ENCODE measurements at places on chromosomes 13 and 19. TPM values are rescaled to one million over a fixed set of nuclear protein-coding genes. Genes with fewer than 3 reads are reported as not detected.
A peak's percentile ranks its signal among the peaks of the same experiment; 100 is the strongest.

Gene OR7C1
- total RNA-seq = not detected

Gene TSSK6
- total RNA-seq = 6.6 TPM

Gene ZNF132
- not detected for total RNA-seq

Gene CD70
- 14.7 TPM for total RNA-seq

Gene ZNF85
- total RNA-seq = 6.9 TPM

Gene ZNF784
- total RNA-seq = 2.7 TPM

Gene IL4I1
- total RNA-seq = not detected

Gene SIGLEC11
- not detected for total RNA-seq

Gene LGALS14
- total RNA-seq = not detected

Gene CDC16
- 72.4 TPM for total RNA-seq

DNA sequence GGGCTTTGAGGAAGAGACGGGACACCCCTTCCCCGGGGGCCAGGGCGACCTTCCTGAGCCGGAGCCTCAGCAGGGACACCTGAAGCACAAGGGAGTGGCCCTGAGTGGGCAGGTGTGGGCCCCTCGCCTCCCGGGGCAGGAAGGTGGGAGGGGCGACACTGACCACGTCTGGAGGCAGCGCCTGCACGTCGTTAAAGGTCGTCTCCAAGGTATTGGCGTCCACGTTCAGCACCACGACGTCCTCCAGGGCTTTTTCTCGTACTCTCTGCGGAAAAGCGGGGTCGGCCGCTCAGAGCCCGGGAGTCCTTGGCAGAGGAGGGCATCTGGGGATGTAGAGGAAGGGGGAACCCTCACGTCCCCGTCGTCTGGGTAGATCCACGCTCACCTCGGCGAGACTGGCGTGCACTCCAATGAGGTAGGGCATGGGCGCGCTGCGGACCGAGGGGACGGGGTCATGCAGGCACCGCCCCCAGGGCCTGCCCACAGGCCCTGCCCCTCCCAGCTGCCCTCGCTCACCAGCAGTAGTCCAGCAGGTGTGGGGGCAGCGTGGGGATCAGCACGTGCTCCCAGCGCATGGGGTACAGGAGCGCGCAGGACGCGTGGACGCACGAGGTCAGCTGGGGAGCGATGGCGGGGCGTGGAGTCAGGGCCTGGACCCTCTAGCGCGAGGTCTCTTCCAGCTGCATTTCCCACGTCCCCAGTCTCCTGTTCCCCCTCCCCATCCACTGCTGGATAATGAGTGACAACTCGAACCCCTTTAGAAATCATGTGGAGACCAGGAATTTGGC lies 6.1 kb downstream of the DENND1C start:
- no peaks in the 10 kb centered on the region for H3K4me1 ChIP-seq
- no peak for DNase-seq
- no peak overlapping the region for H3K27ac ChIP-seq
- no peaks in the 10 kb centered on the region for H3K27me3 ChIP-seq
- H3K4me3 ChIP-seq = no peak overlapping the region
- H3K36me3 ChIP-seq = peaks cover 6% of the 10 kb centered on the region

DNA sequence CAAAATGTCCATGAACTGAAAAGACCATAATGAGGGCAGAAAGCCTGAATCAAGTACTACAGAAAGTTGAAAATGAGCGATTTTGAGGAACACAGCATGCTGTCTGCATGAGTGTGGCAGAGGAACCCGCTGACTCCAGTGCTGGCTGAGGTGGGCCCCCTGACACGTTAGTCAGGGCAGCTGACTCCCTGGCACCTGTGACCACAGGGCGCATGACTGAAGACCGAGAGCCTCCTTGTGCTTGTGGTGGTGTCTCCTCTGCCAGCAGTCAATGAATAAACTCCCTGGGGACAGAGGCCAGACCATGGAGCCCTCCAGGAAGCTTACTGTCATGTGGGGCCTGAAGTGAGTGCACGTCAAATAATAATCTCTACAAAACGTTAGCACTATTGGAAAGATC lies 38.4 kb upstream of the VSTM2B start:
- H3K4me1 ChIP-seq = no peaks in the 10 kb centered on the region
- no peak for DNase-seq
- H3K36me3 ChIP-seq = no peaks in the 10 kb centered on the region
- H3K4me3 ChIP-seq = no peak overlapping the region

DNA sequence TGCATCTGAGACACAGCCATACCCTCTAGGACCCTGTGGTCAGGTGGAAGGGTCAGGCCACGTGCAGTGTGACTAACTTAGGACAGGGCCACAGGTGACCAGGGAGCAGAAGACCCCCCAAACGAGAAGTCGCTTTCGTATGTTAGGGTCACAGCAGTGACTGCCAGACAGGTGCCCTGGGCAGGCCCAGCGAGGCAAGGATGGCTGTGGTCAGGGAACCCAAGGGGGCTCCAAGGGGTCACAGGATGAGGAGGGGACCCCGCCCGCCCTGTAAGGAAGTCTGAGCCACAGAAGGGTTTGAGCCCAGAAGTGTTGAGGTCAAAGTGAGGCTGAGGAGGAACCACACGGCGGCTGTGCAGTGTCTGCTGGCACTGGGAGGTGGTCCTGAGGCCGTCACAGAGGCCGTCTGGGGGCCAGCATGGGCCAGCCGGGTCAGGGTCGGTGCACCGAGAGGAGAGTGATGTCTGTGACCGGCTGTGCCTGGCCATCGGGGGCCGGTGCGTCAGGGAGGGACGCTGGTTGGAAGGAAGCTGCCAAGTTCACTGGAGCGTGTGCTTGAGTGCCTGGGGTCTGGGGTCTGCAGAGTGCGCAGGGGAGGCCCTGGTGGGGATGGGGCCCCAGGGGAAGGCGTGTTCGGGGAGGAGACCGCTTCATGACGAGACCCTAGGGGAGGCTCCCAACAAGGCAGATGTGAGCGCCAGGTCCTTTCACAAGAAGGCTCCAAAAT lies 24.8 kb upstream of the TMEM255B start:
- no peak overlapping the region for H3K27ac ChIP-seq
- no peaks in the 10 kb centered on the region for H3K4me1 ChIP-seq
- H3K4me3 ChIP-seq = no peak overlapping the region

- no peak overlapping the region for H3K4me3 ChIP-seq
- H3K36me3 ChIP-seq = no peaks in the 10 kb centered on the region
- no peaks in the 10 kb centered on the region for H3K27me3 ChIP-seq
- H3K4me1 ChIP-seq = no peaks in the 10 kb centered on the region
- no peak overlapping the region for H3K27ac ChIP-seq
- DNase-seq = no peak
Observed at GRCh38 chr13:112154301-112155060, 87.5 kb downstream of the SOX1 start.

- no peak for DNase-seq
- no peaks in the 10 kb centered on the region for H3K27me3 ChIP-seq
- H3K36me3 ChIP-seq = peaks cover 17% of the 10 kb centered on the region
Observed at GRCh38 chr19:48628486-48629296, 8.5 kb downstream of the DBP start.

GRCh38 chr13:38316129-38316528 lies 33.5 kb upstream of the UFM1 start:
- no peaks in the 10 kb centered on the region for H3K4me1 ChIP-seq
- H3K27me3 ChIP-seq = no peaks in the 10 kb centered on the region
- DNase-seq = no peak

DNA sequence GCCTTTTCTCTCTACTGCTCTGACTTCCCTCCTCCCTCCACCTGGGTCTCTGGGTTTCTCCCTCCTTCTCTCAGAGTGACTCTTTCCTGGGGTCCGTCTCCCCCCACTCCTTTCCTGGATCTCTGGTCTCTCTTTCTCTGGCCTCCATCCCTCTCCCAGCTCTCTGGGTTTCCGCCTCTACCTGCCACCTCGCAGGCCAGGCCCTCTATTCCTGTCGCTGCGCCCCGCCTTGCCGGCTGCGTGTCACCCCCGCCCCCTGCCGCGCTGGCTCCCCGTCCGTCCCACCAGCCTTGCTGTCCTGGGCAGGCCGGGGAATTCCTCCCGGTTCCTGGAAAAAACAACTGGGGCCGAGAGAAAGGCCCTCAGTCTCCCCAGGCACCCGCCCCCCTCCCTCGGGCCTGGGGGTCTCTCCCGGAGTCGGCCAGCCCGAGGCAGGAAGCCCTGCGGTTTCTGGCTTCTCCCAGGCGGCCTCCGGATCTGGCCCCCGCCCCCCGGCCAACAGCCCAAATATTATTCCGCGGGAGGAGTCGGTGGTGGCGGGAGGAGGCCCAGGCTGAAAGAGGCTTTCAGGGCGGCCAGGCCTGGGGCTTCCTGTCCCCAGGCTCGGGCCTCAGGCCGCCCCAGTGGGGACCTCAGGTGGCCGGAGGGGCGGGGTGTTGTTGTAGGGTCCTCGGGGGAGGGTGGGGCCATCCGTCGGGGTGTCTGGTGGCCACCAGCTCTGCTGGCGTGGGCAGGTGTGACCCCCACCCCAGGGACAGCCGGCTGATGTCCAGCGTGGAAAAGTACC lies 9.3 kb downstream of the IRF2BP1 start:
- no peaks in the 10 kb centered on the region for H3K4me1 ChIP-seq
- H3K36me3 ChIP-seq = no peaks in the 10 kb centered on the region
- H3K27ac ChIP-seq = no peak overlapping the region
- no peak overlapping the region for H3K4me3 ChIP-seq
- no peak for DNase-seq

DNA sequence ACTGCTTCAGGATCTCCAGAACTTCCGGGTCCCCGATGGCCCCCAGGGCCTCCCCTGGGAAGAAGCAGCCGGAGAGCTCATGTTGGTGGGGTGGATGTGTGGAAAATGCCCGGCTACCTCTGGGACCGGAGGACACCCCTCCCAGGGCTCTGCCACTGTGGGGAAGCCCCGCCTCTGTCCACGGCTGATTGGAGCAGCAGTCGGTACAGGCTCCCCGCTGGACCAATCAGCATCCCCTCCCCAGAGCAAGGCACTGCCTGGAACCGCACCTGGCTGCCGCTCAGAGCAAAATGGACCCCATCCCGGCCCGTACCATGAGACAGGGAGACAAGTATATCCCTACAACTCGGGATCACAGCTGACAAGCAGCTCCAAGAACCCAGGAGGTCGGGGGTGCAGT lies 6.4 kb downstream of the DOHH start:
- H3K36me3 ChIP-seq = peaks cover 38% of the 10 kb centered on the region
- no peak overlapping the region for H3K4me3 ChIP-seq
- H3K27me3 ChIP-seq = no peaks in the 10 kb centered on the region
- no peak overlapping the region for H3K27ac ChIP-seq

DNA sequence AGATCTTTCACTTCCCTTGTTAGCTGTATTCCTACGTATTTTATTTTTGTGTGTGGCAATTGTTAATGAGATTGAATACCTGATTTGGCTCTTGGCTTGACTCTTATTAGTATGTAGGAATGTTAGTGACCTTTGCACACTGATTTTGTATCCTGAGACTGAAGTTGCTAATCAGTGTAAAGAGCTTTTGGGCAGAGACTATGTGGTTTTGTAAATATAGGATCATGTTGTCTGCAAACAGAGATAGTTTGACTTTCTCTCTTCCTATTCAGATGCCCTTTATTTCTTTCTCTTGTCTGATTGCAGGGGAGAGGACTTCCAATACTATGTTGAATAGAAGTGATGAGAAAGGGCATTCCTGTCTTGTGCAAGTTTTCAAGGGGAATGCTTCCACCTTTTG lies 160.3 kb upstream of the PCDH20 start:
- H3K36me3 ChIP-seq = peaks cover 6% of the 10 kb centered on the region
- no peaks in the 10 kb centered on the region for H3K27me3 ChIP-seq
- H3K27ac ChIP-seq = no peak overlapping the region
- no peaks in the 10 kb centered on the region for H3K4me1 ChIP-seq
- no peak overlapping the region for H3K4me3 ChIP-seq

GRCh38 chr13:29000826-29001225 lies 180.7 kb downstream of the MTUS2 start:
- DNase-seq = no peak
- no peak overlapping the region for H3K4me3 ChIP-seq
- H3K36me3 ChIP-seq = no peaks in the 10 kb centered on the region
- no peaks in the 10 kb centered on the region for H3K4me1 ChIP-seq
- H3K27ac ChIP-seq = no peak overlapping the region

- H3K27me3 ChIP-seq = no peaks in the 10 kb centered on the region
- H3K4me1 ChIP-seq = peaks cover 14% of the 10 kb centered on the region
- no peak overlapping the region for H3K4me3 ChIP-seq
- DNase-seq = peak; percentile 30
- no peaks in the 10 kb centered on the region for H3K36me3 ChIP-seq
Observed at GRCh38 chr13:65597839-65598818, 1632.0 kb downstream of the PCDH9 start.

GRCh38 chr13:32159137-32159869 lies 127.7 kb downstream of the FRY start:
- no peaks in the 10 kb centered on the region for H3K36me3 ChIP-seq
- H3K4me1 ChIP-seq = no peaks in the 10 kb centered on the region
- no peak for DNase-seq
- H3K27ac ChIP-seq = no peak overlapping the region

GRCh38 chr19:47716270-47716937 lies 3.2 kb downstream of the EHD2 start:
- no peak overlapping the region for H3K27ac ChIP-seq
- no peaks in the 10 kb centered on the region for H3K27me3 ChIP-seq
- DNase-seq = no peak
- peaks cover 66% of the 10 kb centered on the region for H3K36me3 ChIP-seq
- peaks cover 48% of the 10 kb centered on the region for H3K4me1 ChIP-seq

DNA sequence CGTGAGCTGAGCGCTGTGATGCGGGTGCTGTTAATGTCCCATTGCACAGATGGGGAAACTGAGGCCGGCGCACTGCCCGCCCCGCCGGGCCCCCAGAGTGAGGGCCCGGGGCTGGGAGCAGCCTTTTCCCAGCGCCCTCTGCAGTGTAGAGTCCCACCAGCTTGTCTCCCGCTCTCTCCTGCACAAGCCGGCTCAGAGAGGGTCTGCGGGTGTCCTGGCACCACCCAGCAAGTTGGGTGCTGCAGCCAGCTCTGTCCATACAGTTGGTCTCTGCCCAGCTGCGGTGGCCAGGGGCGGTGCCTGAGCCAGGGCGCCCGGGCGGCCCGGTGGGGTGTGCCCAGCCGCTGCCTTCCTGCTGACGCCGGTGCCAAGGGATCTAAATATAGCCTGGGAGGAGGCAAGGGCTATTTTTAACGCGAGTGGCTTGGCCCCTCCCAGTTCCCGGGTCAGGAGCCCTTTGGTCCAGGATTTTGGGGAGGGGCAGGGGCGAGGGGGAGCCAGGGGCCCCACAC lies 19.3 kb downstream of the GADD45B start:
- peak overlapping the region; percentile 66 for H3K4me3 ChIP-seq
- no peaks in the 10 kb centered on the region for H3K27me3 ChIP-seq
- no peaks in the 10 kb centered on the region for H3K36me3 ChIP-seq
- H3K4me1 ChIP-seq = peaks cover 33% of the 10 kb centered on the region
- DNase-seq = peak; percentile 80
